ENCODE measurements at places on chromosomes 6 and 20.

DNA sequence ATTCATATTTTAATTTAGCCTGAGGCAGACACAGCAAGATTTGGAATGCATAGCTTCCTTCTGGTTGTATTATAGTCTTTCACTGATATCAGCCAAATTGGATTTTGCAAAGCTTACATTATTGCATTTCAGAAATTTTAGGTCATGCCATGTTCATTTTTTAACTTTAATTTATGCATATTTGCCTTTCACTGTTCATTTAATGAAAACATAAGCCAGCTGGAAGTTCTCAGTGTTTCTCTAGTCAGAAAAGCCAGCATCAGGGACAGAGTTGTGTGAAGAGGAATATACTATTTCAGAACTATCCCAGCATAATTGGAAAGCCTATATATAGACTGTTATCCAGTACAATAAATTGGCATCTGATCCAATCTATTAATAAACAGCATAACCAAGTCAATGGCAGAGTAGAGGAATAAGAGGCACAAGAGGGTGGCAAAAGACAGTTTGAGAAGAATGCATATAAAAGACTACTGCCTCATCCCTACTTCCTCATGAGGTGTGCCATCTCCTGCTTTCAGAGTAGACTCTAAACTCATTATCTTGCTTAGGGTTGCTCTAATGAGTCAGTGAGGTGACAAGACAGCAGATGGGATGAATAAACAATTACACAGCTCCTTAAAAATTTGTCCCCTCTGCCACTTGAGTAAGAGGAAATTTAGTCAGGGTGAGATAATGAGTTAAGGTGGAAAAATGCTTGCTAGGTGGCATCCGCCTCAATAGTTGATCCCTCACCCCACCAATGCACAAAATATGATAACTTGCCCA, 159.8 kb upstream of the HCRTR2 start:
- no peak for DNase-seq

DNA sequence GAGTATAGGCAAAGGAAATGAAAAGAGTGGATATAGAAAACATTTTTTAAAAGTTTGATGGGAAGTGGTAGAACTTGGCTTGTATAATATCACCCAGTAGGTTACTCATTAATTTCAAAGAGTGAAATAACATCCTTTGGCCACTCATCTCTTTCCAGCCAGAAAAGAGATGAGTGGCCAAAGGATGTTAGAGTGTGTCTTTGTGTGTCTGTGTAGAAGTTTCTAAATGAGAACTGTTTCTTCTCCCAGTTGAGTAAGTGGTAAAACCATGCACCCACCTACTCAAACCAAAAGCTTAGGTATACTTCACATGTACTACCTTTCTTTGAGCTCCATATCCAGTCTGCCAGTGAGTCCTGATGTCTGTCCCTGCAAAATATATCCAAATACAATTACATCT, 47.7 kb upstream of the TMEM244 start:
- no peak for DNase-seq

DNA sequence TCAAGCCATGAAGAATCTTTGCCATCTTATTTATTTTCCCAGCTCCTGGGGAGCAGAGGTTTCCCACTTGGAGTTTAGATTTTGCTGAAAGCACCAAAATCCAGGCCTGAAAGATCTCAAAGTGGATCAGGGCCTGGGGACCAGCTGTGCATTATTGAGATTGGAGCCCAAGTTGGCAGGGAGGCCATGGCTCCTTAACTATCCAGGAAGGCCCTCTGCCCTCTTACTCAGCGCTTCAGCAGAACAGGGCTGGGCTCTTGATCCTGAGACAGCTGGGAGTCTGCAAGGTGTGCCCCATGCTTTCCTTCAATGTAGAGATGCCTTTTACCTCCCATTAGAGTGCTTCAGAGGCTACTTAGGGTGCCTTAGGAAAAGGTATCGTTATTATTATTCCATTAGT, 24.6 kb downstream of the FOXO3 start:
- DNase-seq = no peak

DNA sequence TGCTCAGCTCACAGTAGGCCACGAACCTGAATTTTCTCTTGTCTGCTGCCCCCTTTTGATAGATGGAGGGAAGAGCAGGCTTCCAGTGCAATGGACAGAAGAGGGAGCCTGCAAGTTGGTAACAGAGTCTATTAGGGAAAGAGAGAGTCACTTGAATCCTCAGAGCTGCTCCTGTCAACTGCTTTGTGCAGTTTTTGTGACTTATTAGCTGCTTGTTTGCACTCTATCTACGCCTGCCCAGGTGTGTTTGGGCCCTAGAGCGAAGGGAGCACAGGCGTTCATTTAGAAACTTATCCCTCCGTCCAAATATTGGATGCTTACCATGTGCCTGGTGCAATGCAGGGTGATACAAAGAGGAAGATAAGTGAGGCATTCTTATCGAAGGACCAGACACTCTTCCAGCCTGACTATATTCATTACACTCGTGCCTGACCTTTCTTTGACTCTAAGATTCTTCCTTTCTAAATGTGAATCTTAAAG, 11.6 kb upstream of the SLC2A12 start:
- DNase-seq = peak; percentile 73

DNA sequence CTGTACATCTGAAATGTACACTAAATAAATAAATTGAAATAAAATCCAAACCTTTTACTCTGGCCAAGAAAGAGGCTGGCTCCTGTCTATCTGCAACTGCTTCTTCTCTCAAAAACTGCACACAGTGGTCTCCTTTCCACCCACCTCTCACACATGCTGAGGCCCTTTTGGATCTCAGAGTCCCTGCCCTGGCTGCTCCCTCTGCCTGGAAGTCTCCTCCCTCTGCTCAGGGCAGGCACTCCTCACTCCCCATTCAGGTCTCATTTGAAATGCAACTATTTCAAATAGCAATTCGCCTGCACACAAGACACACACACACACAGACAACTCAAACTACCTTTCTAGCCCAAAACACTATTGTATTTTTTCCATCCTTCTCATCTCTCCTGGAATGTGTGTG, 348.8 kb downstream of the PKHD1 start:
- DNase-seq = no peak

GRCh38 chr6:112144145-112144926, 56.9 kb downstream of the FAM229B start:
- no peak for DNase-seq

DNA sequence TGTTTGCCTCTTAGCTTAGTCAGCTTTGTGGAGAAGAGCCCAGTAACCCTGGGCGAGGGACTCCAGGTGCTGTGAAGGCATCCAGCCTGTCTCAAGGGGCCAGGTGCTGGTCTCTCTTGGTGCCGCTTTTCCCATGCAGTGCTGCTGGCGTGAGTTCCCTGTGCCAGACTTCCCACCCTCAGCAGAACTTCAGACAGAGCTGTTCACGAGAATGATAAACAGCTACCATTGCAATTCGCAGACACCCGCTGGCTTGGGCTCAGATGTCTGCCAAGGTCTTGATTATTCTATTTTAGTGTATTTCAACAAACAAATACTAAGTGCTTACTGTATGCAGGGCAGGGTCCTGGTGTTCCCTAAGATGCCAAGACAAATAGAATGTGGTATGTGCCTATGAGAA, 57.7 kb downstream of the RNF217 start:
- DNase-seq = no peak

GRCh38 chr20:24321973-24322372, 147.5 kb upstream of the SYNDIG1 start:
- DNase-seq = no peak
